ENCODE measurements at places on chromosomes 5 and 9. TPM values are rescaled to one million over a fixed set of nuclear protein-coding genes. Genes with fewer than 3 reads are reported as not detected.

GRCh38 chr9:136944212-136944518 lies 373 bp downstream of the FBXW5 start:
- peak; percentile 14 for DNase-seq

DNA sequence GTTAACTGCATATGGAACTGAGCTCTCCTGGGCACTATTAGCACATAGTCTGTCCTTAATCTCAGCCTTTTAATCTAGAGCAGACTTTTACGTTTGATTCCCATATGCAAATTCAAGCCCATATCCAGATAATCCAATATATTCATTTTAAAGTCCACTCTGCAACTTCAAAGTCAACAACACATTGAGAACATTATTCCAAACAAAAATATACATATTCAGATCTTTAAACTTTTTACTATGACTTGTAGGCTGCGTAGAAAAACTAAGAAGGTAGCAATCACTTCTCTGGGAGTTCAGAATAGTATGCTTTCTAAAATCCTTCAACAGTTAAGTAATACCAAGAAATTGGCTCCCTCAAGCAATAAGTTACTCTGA lies 499.4 kb downstream of the SPATA31D1 start:
- no peak for DNase-seq

GRCh38 chr9:88177371-88177770 lies 39.1 kb upstream of the SPATA31C2 start:
- DNase-seq, result no peak

GRCh38 chr5:79436821-79437220 lies 77.1 kb downstream of the HOMER1 start:
- no peak for DNase-seq

- DNase-seq, result no peak
Observed at GRCh38 chr5:31068287-31068686, 125.2 kb upstream of the CDH6 start.

GRCh38 chr9:135240871-135241311 lies 153.4 kb downstream of the OLFM1 start:
- DNase-seq, result no peak

DNA sequence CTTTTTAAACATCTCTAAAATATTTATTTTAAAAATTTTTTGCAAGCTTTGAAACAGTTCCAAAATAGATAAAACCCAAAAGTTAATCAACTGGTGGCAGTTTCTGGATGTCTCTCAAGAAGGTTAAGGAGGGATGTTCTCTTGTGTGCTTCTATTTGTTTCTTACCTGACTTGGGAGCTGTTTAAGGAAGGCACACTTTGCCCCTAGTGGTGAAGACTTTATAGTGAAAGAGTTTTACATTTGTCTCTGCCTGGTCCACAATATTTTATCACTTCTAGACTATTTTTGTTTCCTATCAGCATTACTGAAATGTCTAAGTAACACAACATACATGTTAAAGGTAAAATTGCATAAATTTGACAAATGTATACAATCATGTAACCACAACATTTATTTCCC lies 552.8 kb downstream of the SEMA5A start:
- DNase-seq, result no peak

Gene VCAN
- 45.7 TPM for total RNA-seq

Gene DDX4
- total RNA-seq, result not detected

DNA sequence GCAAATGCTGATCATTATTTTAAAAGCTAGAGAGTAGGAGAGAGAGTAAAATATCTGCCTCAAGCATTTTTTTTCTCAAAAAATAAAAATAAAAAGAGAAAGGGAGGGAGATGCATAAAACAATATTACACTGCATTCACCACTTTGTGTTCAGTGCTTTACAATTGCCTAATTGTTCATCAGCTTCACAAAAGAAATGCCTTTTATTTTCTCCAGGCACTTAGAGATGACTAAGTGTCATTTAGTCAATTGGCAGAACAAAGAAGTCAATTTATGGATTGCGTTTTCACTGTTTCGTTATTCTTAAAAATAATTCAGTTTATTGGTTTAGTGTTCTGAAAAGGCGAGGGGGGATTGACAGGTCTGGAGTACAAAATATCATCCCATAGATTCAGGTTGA lies 232.5 kb upstream of the CCNH start:
- DNase-seq, result no peak

DNA sequence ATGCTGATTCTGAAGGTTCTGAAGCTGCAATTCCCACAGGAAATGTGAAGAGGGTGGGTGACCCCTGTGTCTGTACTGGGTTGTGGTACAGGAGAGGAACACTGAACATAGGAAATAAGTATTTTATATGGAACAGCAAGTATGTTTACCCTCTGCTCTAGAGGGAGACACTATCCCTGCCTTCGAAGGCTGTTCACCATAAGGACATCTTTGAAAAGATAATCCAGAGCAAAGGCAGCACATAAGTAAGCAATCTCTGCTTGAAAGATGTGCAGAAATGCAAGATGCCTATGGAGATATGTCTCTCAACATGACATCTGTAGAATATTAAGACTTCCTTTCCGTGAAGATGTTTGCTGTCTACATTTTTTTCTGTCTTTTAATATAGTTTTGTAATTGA lies 184.4 kb upstream of the EFNA5 start:
- DNase-seq, result no peak

DNA sequence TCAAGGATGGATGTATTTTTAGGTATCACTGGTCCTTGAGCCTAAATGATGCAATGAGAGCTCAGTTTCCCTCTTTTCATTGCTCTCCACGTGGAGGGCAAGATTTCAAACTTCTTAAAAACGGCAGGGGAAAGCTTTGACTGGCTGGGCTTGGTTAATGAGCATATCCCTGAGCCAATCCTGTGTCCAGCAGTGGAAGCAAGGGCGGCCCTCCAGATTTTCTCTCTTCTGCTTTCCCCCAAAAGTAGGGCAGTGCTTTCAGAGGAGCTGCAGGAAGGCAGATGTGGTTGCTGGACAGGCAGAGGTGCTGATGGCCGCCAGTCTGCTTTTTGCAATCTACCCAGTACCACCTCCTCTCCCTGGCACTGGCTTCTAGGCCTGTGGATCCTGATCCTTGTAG lies 30.0 kb upstream of the TBC1D2 start:
- DNase-seq, result no peak

Gene FGF10
- total RNA-seq, result 9.2 TPM

Gene NSMF
- total RNA-seq, result 267 TPM

Gene CXCL14
- total RNA-seq, result 76.5 TPM

Gene CCDC180
- 13.7 TPM for total RNA-seq

- DNase-seq, result peak; percentile 38
Observed at GRCh38 chr5:95731571-95732554, 727 bp downstream of the RHOBTB3 start.

- DNase-seq, result no peak
Observed at GRCh38 chr5:72647806-72648205, 140.6 kb upstream of the ZNF366 start.

Gene MZB1
- total RNA-seq, result 2.1 TPM

DNA sequence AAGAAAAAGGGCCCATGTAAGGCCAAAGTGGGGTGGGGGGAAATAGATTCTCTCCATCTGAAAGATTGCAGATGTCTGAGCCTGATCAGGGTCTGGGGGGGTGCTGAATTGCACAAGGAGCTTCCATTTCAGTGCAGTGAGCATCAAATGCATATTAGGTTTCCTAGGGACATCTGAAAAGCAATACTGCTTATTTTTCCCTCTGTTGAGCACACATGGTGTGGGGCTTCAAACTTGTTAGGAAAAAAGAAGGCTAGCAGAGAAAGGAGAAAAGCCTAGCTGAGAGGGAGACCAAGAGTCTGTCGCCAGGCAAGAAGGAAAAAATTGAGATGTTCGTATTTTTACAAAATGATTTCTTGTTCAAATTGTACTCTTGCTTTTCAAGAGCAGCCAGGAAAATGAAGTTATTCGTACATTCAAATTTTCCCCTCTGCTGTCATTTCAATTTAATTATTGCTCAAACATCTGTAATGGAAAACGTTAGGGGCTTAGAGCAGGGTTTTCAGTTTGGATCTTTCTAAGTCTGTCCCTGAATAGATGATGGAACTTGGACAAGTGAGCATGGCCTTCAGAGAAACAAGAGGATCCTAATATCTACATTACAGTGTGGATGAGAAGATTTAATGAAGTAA lies 191.9 kb upstream of the GAS1 start:
- no peak for DNase-seq

Gene DOCK8
- total RNA-seq, result 11.1 TPM

GRCh38 chr9:127974769-127975261 lies 6.0 kb downstream of the EEIG1 start:
- DNase-seq, result peak; percentile 43

- DNase-seq, result no peak
Observed at GRCh38 chr9:123102375-123103113, 69.1 kb downstream of the GPR21 start.

Gene ALG2
- 29.5 TPM for total RNA-seq

GRCh38 chr9:134656334-134657006 lies 14.9 kb downstream of the COL5A1 start:
- no peak for DNase-seq

Gene TMEM232
- total RNA-seq, result 1.7 TPM

Gene CKMT2
- 1.8 TPM for total RNA-seq

Gene HSPB3
- not detected for total RNA-seq

DNA sequence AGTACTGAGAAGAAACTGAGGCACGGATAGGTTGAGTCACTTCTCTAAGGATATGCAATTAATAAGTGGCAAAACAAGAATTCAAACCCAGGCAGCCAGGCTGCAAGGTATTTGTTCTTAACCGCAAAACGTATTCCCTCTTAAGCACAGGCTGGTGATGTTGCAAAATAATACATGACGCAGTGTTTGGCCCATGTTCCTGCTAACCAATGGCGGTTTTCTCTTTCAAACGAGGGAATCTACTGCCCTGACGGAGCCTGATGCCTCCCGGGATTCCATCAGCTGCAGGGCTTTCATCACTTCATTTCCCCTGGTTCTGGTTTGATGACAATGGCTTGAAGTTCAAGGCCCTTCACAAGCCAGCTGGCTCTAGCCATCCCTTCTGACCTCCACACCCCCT lies 154.8 kb downstream of the SLIT3 start:
- DNase-seq, result no peak

Gene EQTN
- total RNA-seq, result not detected

GRCh38 chr5:78300464-78301045 lies 6.1 kb upstream of the AP3B1 start:
- DNase-seq, result no peak

All from tibial nerve (tissue), 4 donors.